ENCODE measurements at places on chromosomes 12 and 14.

- DNase-seq = no peak
These were observed 1.8 kb downstream of the SPSB2 start for GRCh38 chr12:6871052-6871957.

- DNase-seq = peak; percentile 47
These were observed 18.3 kb downstream of the NOC4L start for GRCh38 chr12:132162508-132163031.

- DNase-seq = no peak
These were observed 79.5 kb downstream of the OTOGL start for GRCh38 chr12:80178846-80179245.

- DNase-seq = no peak
These were observed 30.0 kb downstream of the HCFC2 start for GRCh38 chr12:104094284-104094683.

- no peak for DNase-seq
These were observed 79.5 kb upstream of the GALNT9 start for GRCh38 chr12:132408626-132409494.

DNA sequence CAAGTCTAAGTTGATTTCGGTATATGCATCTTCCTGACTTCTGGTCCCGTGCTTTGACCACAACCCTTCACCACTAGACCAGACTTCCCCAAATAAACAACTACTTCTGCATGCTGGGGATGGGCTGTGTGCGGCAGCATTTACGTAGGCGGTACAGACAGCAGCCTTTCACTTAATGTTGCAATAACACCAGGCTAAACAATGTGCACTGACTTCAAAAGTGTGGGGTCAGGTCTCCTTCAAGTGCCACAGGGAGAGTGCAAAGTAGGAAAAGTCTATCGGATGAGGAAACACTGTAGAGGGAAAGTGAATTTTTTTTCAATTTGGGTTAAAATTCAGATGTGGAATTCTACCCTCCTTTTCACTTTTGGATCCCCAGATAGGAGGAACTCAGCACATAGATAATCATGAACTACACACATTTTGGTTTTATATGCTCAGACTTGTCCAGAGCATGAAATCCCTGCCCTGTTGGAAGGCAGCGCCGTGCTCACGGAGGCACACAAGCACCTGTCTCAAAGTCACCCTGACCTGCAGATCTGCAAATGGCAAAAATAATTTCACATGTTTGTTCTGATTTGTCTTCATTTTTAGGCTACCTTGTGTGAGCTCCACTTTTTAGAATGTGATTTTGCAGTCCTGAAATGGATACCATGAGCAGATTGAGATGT lies 3.6 kb upstream of the FOS start:
- no peak for DNase-seq

GRCh38 chr12:100566887-100567637 lies 6.4 kb upstream of the GAS2L3 start:
- no peak for DNase-seq

DNA sequence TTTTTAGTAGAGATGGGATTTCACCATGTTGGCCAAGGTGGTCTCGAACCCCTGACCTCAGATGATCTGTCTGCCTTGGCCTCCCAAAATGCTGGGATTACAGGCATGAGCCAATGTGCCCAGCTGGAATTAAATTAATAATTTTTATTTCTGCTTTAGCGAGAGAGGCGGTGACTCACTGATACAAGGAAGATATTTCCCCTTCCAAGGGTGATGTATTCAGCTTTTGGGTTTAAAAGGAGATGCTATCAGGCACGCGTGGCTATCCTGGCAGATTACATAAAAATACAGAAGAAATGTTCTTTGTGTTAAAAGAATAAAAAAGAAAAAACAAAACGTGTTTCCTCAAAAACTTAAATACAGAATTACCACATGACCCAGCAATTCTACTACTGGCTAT lies 12.4 kb upstream of the P2RX7 start:
- DNase-seq = no peak

- DNase-seq = peak; percentile 56
These were observed 204.3 kb downstream of the AEBP2 start for GRCh38 chr12:19643635-19644034.

GRCh38 chr12:99056186-99056585 lies 411.1 kb downstream of the APAF1 start:
- no peak for DNase-seq

GRCh38 chr12:50088577-50089335 lies 3.6 kb downstream of the SMARCD1 start:
- DNase-seq = peak; percentile 65

GRCh38 chr12:122406701-122407164 lies 15.7 kb downstream of the CLIP1 start:
- DNase-seq = no peak

- peak; percentile 32 for DNase-seq
These were observed 636 bp downstream of the FBXO33 start for GRCh38 chr14:39431416-39432178.

- DNase-seq = no peak
These were observed 15.6 kb downstream of the VCPKMT start for GRCh38 chr14:50100805-50101204.

DNA sequence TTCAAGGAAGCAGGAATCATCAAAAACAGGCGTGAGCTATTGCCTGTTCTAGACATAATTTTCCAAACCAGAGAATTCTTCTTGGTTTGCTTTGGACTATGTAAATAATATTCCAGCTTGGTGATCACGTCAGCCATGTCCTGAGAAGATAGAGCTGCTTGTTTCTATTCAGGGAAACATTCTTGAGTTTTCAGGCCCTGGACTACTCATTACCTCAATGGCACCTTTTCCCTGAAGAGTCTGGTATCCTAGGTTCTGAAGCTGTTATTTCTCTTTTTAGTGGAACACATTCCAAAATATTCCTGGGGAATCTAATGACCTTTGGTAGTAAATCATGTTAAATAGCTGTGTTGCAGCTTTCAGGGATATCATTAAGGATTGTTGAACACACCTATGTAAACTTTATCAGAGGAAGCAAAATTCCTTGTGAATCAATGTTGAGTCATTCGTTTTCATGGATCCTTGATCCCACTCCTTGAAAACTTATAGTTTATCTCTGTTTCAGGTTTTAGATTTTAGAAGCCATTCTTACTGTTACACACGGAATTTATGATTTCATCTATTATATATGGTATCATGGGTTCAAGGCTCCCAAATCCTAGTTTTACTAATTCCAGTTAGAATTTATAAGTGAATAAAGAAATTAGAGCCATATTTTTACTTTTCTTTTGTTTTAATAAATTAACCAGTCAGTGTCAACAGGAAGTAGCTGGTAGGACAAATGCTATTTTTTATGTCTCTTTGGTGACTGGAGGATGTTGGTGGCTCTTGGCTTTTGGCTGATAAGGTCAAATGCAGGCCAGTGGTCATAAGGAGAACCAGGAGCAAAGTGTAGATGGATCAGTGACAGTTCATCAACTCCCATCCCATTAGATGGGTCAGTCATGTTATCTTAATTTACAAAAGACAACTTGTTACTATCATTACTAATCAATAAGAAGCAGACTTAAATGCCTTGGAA lies 380.1 kb downstream of the ZFP36L1 start:
- no peak for DNase-seq

DNA sequence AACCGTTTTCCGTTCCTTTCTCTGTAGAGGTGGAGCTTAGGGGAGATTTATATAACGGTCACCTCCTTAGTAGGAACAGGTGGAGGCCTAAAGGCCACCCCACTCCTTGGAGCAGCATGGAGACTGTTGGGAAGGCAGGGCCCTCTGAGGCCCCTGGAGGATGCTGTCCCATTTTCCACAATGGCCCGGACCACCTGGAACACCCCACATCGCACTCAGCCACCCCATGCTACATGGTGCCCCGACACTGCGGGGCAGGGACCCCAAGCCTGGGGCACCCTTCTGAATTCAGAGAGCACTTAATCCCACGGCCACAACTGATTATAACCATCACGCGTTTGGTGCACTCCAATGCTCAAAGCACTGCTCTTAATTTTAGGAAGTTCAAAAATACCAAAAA lies 41.4 kb downstream of the C14orf132 start:
- DNase-seq = no peak

DNA sequence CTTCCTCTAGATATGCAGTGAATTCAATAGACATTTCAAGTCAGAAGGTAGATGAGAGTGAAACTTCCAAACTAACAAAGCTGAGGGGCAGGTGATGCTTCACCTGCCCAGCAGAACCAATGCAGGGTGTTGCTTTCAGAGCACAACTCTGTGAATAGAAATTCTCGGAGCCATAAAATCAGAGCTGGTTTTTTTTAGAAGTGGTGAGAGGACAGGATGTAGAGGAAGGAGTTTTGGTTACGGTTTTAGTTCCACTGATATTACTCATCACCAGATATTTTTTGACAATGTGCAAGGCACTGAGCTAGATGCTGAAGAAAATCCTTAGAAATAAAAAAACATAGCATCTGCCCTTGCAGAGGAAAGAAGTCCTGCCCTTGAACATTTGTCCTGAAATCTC lies 62.2 kb downstream of the BMP4 start:
- no peak for DNase-seq

DNA sequence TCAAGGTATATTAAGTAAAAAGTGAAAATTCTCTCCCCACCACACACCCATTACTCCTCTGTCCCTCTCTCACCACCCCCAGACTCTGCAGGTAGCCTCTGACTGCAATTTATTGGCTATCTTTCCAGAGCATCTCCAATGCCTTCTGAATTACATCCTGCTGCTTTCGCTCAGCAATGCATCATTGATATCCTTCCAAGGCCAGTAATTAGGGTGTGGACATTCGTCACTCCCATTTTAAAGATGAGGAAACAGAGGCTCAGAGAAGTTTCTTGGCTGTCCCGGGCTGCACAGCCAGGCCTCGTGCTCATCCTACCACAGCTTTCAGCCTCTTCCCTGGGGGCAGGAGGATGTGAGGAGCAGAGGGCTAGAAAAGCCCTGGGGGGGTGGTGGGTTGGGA lies 23.6 kb upstream of the PGF start:
- DNase-seq = peak; percentile 67

- DNase-seq = peak; percentile 8
These were observed 198.6 kb upstream of the CAND1 start for GRCh38 chr12:67070604-67071003.

DNA sequence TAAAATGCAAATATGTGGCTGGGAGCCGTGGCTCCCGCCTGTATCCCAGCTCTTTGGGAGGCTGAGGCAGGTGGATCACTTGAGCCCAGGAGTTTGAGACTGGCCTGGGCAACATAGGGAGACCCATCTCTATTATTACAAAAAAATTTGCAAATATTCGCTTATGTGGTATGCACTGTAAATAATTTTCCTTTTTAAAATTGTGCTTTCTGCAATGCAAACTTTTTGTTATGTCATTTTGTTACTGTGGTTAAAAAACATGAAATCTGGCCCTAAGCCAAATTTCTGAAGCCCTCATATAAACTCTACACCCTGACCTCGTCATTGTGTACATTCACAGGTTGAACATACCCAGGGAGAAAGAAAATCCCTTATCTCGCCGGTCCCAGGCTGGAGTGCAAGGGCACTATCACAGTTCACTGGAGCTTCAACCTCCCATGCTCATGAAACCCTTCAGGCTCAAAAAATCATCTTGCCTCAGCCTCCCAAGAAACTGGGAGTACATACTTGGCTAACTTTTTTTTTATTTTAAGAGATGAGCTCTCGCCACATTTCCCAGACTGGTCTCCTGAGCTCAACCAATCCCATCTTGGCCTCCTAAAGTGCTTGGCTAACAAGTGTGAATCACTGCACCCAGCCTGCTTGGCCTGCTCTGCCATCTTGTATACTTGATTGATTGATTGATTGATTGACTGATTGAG lies 24.7 kb downstream of the TRAPPC6B start:
- DNase-seq = no peak

GRCh38 chr14:104700225-104700651 lies 10.8 kb downstream of the INF2 start:
- no peak for DNase-seq

DNA sequence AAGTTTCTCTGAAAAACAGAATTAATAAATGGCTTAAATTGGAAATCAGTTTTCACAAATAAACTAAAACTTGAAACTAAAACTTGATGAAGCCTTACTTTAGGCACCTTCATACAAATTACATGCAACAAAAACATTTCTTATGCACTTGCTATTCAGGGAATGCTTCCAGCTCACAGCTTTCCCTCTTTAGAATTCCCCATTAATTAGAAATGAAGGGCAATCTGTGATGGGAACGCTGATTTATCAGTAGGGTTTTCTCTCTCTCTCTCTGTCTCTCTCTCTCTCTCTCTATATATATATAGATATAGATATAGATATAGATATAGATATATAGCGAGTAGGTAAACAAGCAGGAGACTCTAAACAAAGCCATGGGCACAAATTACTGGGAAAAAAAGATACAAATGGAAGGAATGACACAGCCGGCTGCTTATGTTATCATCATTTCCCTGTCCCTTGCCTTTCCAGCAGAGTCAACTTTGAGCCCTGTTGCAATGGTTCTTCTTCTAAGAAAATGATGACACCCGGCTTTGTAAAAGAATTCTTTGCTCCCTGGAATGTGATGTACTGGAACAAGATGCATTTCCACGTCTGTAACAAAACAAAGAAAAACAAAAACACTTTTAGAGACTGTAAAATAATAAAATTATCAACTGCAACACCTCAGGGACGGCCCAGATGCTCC lies 1121.6 kb upstream of the TMEM132C start:
- DNase-seq = no peak

DNA sequence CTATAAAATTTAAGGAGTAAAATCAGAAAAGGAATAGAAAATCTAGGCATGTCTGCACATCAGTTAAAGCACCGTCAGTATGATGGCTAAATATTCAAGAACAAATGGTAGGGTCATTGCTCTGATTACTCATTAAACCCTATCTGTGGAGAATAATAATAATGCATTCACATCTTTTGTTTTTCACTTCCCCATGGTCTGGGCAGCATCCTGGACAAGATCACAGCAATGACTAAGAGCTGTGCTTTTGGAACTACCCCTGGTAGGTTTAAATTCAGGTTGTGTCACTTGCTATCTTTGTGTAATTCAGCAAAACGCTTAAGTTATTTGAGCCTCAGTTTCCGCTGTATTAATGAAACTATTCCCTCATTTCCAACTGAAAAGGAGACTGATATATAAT lies 33.1 kb downstream of the C12orf42 start:
- DNase-seq = no peak

- no peak for DNase-seq
These were observed 405.1 kb upstream of the FOXG1 start for GRCh38 chr14:28361486-28361885.

- DNase-seq = no peak
These were observed 70.8 kb downstream of the WNK1 start for GRCh38 chr12:823028-823698.

DNA sequence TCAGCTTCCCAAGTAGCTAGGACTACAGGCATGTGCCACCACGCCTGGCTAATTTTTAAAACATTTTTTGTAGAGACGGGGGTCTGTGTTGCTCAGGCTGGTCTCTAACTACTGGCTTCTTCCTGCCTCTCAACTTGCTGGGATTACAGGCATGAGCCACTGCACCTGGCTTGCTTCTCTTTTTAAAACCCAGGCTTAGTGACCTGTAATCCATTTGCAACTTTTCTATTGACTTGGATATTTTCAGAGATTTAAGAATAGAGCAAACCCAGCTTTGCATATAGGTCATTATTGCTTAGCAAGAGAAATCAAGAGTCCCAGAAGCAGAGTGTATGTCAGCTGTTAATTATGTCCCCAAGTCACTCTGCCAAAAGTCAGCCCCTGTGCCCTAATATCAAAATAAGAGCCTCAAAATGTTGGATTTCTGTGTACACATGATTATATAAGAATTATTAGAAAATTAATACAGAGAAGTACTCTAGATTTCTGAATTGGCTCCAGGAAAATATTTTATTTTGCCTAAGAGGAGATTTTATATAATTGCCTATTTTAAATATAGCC lies 24.9 kb downstream of the TCP11L2 start:
- no peak for DNase-seq
